Erythroblast (primary cell): ENCODE measurements at places on chromosomes 2 and 18.
A peak's percentile ranks its signal among the peaks of the same experiment; 100 is the strongest.

GRCh38 chr2:141844231-141844630 is 286.6 kb downstream of the LRP1B start:
- DNase-seq, result no peak

- no peak for DNase-seq
Observed at GRCh38 chr2:40303746-40304145, 148.1 kb downstream of the SLC8A1 start.

DNA sequence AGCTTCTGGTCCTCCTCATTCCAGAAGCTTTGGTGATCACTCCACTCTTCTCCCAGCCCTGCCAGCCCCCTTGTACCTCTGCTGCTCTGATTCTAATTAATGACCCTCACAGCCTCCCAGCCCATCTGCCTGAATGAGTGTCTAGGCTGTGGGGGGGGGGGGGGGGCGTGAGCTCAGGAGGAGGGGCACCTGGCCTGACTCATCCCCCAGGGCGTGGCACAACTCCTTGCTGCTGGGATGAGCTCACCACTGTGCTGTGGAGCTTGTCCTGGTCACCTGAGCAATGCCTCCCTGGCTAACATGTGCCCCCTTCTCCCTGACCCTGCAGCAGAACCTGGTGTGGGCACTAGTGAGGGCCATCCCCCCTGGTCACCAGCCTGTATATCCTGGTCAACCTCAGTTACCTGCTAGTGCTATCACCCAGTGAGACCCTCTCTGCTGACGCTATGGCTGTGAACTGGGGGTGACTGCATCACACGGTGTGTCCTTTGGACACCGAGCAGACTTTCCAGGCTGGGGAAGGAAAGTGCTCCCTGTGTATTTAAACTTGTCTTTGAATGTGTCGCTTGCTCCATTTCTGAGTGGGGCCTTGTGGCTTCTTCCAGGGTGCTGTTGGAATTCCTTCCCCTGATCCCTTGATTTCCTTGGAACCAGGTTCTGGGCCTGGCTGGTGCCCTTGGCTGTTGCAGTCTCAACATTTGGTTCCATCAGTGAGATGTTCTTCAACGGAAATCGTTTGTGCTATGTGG is 41.5 kb upstream of the PUM2 start:
- no peak for DNase-seq

GRCh38 chr18:37270038-37270665 is 295.4 kb downstream of the CELF4 start:
- peak; percentile 64 for DNase-seq

GRCh38 chr18:9561759-9562158 is 52.6 kb downstream of the PPP4R1 start:
- DNase-seq, result no peak

GRCh38 chr2:239380831-239381708 is 19.8 kb downstream of the HDAC4 start:
- no peak for DNase-seq

DNA sequence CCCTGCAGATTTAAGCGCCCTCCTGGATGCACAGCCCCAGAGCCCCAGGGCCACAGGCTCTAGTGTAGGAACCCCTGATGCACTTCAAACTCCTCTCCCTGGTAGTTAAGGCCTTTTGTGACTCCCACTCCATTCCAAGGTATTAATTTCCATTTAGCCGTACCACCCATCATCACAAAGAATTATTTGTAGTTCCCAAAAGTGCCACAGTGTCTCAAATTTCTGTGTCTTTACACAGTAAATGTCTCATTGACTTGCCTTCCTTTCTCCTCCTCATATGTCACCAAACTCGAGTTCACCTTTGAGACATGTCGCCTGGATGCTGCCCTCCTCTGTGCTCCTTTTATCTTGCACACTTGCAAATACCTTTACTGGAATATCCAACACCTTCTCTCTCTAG is 25.9 kb downstream of the PECR start:
- no peak for DNase-seq

GRCh38 chr2:527581-527980 is 149.6 kb downstream of the TMEM18 start:
- no peak for DNase-seq

DNA sequence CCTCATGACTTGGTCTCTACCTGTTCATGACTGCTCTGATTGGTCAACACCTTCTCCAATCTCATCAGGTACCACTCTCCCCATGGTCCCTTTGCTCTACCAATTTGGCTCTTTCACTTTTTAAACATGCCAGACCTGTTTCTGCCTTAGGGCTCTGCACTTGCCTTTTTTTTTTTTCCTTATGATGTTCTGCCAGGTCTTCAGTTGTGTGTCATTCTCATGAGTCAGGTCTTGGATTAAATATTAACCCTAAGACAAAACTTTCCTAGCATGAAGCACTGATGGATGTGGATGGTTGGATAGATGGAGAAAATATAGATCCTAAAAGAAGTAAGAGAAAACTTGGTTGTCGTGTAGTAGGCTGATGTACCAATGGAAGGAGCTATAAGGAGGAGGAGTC is 219.3 kb downstream of the TTC32 start:
- DNase-seq, result no peak

GRCh38 chr2:240519396-240520129 is 38.2 kb downstream of the ANKMY1 start:
- DNase-seq, result no peak

DNA sequence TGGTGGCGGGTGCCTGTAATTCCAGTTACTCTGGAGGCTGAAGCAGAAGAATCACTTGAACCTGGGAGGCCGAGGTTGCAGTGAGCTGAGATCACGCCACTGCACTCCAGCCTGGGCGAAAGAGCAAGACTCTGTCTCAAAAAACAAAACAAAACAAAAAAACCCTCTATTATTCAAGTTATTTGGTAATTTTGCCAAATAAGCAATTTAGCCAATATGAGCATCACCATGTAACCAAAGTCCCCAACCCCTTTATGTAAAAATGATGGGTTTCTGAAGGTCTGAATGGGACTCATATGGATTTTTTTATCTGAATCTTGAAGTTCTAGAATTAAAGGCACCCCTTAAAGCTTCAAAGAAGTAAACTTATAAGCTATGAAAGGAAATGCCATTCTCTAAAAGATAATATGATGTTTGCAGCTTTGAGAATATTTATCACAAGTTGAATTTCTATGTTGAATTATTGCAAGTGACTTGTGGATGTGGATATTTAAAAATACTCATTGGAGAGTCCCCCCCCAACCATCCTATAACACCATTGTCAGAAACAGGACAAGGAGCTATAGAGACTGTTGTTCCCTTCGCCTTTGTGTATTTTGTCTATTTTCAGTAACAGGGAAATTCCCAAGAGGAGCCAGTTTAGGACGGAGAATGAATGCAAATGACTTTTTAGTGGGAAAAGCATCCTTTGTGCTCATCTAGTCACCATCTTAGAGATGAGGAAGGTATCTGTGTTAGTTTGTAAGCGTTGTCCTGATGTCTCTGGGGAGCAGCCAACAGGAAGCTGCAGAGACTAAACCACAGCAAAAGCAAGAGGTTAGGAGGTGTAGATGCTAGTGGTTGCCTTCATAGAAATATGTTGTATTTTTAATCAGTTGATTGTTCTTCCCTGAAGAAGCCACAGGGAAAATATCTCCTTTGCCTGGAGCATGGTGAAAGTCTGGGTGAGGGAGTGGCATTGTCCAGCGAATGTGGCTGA is 68.3 kb downstream of the TET3 start:
- DNase-seq, result no peak

- no peak for DNase-seq
Observed at GRCh38 chr2:102621630-102622029, 2.3 kb downstream of the SLC9A2 start.

GRCh38 chr2:64599469-64599868 is 54.2 kb downstream of the SERTAD2 start:
- DNase-seq, result peak; percentile 34

GRCh38 chr18:48940854-48941611 is 9.7 kb downstream of the SMAD7 start:
- DNase-seq, result no peak

DNA sequence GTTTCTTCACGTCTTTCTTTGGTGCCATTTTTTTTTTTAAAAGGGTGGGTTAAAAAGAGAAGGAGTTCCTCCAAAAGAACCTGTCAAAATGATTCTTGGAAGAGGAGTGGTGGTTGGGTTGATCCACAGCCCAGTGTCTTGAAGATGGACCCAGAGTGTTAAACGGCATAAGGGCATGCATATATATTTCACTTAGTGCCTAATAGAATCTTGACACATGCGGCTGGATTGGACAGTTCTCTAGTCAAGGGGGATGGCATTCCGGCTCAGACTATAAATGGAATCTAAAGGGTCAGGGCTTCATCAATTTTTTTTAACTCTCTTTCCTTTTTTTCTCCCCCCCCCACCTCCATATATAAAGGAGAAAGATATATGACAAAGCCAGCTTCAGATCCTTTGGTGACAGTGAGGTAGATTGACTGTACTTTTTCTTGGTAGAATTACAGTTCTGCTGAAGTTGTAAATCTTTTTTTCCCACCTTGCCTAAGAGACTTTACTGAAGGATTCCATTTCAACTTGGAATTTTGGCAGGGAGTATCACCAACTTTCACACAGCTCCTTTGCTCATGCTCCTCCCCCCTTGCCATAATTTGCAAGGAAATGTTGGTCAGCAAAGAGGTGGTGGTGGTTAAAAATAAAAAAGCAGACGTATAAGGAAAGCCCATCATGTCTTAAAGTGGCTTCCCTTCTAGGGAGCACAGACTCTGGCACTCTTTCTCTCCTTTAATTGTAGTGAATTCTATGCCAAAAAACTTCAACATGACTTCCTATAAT is at the start of gene MYL1:
Gene MYL1 (minus strand): TSS at position 160 of the 774 bp plus-strand sequence. CDS start 132 bp downstream, at position 28.
- DNase-seq, result no peak

DNA sequence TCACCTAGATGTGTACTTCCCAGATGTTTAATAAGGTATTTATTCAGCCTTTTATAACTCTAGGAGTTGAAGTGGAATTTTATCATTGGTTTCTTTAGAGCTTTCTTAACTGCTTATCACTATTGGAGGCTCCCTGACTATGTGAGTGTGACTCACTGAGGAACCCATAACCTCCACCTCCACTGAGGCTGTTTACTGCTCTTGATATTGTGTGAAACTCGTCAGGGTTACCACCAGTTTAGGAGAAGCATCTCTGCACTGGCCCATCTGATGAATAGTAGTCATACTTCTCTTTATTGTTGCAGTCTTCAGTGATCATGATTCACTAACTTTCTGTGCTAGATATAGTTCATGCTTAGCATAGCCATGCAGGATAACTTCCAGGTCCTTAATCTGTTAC is 79.6 kb upstream of the UBXN4 start:
- no peak for DNase-seq

DNA sequence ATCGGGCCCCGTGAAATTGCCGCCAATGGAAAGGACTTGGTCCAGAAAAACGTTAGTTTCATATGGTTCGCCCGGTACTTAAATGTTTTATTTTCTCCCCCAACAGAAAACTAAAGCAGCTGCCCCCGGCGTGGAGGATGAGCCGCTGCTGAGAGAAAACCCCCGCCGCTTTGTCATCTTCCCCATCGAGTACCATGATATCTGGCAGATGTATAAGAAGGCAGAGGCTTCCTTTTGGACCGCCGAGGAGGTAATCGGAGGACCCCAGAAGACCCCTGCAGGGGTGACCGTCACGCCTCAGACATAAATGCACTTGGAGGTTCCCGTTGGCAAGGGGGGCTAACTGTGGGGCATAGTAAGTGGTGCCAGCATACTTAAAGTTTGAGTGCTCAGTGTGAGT is 742 bp downstream of the RRM2 start:
- peak; percentile 51 for DNase-seq

DNA sequence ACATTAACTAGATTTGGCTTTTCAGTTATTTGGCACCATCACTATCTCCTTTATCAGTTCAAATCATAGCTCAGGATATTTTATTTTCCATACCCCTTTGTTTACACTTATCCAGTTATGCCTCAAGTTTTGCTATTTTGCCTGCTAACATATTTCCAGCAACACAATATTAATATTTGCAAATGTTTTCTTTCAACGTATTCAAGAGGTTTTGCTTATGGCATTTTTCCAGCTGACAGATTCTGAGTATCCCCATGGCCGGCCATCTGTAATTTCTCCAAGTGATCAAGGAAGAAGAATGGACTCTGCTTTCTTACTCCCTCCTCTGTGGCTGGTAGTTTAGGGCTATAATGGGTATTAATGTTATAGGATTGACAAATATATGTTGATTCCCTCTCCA is 49.4 kb downstream of the RND3 start:
- no peak for DNase-seq

GRCh38 chr2:120750488-120751210 is 15.0 kb downstream of the GLI2 start:
- no peak for DNase-seq

- no peak for DNase-seq
Observed at GRCh38 chr2:20615466-20616241, 35.2 kb downstream of the HS1BP3 start.

- no peak for DNase-seq
Observed at GRCh38 chr2:43519643-43520221, 76.1 kb downstream of the THADA start.

DNA sequence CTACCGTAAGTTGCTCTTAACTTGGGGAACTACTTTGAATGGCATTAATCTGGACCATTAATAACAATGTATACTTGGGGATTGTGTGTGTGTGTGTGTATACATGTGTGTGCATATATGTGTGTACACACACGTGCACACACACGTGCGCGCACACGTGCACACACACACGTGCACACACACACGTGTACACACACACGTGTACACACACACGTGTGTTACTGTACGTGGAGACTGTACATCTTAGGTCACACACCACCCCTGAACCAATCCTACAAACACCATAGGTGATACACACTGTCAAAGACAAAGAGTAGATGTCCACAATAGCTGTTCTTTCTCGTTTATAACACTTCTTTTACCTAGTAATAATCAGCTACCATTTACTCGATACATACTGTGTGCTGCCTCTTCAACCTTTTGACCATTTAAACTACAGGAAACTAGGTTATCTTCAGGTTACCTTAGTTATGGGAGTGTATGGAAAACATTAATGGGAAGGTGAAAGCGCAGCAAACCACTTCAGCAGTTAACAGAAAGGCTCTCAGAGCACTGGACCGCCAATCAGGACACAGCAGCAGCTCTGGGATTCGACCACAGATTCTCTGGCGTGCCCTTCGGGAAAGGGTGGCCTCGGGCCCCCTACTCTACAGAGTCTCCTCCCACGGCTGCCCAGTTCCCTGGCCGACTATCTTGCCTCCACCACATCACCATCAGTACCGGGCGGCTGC is 894 bp upstream of the GCC2 start:
- no peak for DNase-seq

GRCh38 chr2:45963816-45964215 is 312.3 kb downstream of the PRKCE start:
- DNase-seq, result no peak

DNA sequence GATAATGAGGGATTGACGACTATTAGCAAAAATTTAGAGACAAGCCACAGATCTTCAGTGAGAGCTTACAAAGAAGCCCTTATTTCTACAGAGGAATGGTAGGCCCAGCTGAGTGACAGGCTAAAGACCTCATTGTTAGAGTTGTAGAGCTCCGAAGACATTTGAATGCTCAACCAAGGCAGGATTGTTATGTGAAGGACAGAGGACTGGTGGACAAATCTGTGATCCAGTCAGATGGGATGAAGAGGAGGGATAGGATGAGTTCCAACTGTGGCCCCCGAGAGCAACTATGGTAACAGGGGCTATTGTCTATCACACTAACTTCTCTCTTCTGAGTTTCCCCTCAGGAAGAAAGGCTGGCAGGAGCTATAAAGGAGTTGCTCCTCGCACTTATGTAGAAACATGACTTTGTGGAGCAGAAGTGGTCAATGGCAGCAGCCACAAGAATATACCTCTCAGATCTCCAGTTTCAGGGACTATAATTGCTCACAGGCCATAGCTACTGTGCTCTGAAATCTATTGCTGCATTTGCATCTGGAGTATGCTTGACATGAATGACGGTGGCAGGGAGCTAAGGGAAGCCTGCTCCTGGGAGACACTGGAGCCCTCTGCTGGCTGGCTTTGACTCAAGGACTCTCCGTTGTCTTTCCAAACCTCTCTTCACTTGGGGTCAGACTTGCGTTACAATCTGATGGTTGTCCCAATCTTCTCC is 50.3 kb upstream of the GREB1L start:
- peak; percentile 54 for DNase-seq
